ENCODE measurements at places on chromosomes 13 and 19. TPM values are rescaled to one million over a fixed set of nuclear protein-coding genes. Genes with fewer than 3 reads are reported as not detected.

FCER2 gene
- not detected for total RNA-seq

MBD3L2 gene
- total RNA-seq, result not detected

DNA sequence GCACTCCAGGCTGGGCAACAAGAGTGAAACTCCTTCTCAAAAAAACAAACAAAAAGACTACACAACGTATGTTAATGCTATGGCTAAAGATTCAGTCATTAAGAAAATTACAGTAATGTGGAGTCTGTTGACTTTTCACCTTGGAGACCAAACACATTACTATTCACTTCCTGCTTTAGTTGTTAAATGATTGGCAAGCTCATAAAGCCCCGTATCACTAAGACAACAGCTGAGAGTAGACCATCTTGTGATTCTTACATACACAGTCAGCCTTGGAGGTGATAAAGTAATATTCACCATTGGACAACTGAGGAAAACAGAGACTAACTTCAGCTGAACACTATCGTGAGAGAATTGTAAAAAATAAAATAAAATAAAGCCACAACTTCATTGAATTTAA, 86.5 kb downstream of the KCTD12 start:
- H3K36me3 ChIP-seq, result no peaks in the 10 kb centered on the region
- DNase-seq, result no peak
- H3K4me1 ChIP-seq, result no peaks in the 10 kb centered on the region

- DNase-seq, result no peak
- H3K36me3 ChIP-seq, result no peaks in the 10 kb centered on the region
- H3K27ac ChIP-seq, result no peak overlapping the region
- H3K4me3 ChIP-seq, result no peak overlapping the region
Measured at GRCh38 chr13:27112006-27112405, 59.6 kb downstream of the USP12 start.

ACP7 gene
- not detected for total RNA-seq

GRCh38 chr19:17505223-17505622, 6.2 kb upstream of the PGLS start:
- H3K4me1 ChIP-seq, result peaks cover under 1% of the 10 kb centered on the region
- H3K27ac ChIP-seq, result no peak overlapping the region
- H3K4me3 ChIP-seq, result no peak overlapping the region
- no peaks in the 10 kb centered on the region for H3K36me3 ChIP-seq
- no peaks in the 10 kb centered on the region for H3K27me3 ChIP-seq

GRCh38 chr19:1936916-1937610, 3.9 kb upstream of the CSNK1G2 start:
- H3K27me3 ChIP-seq, result no peaks in the 10 kb centered on the region
- H3K36me3 ChIP-seq, result no peaks in the 10 kb centered on the region
- no peak overlapping the region for H3K27ac ChIP-seq
- DNase-seq, result no peak
- peaks cover 6% of the 10 kb centered on the region for H3K4me1 ChIP-seq
- H3K4me3 ChIP-seq, result no peak overlapping the region

- no peak overlapping the region for H3K4me3 ChIP-seq
- no peaks in the 10 kb centered on the region for H3K36me3 ChIP-seq
- no peak overlapping the region for H3K27ac ChIP-seq
- no peaks in the 10 kb centered on the region for H3K4me1 ChIP-seq
- H3K27me3 ChIP-seq, result no peaks in the 10 kb centered on the region
Measured at GRCh38 chr13:52835071-52835839, 13.2 kb downstream of the PCDH8 start.

RNF113B gene
- total RNA-seq, result not detected

- no peak for DNase-seq
- no peaks in the 10 kb centered on the region for H3K4me1 ChIP-seq
- no peaks in the 10 kb centered on the region for H3K36me3 ChIP-seq
- no peaks in the 10 kb centered on the region for H3K27me3 ChIP-seq
- H3K27ac ChIP-seq, result no peak overlapping the region
Measured at GRCh38 chr13:32695602-32696250, 109.5 kb downstream of the PDS5B start.

KLK2 gene
- total RNA-seq, result not detected

GRCh38 chr19:47726467-47726866, 13.2 kb downstream of the EHD2 start:
- DNase-seq, result no peak
- H3K36me3 ChIP-seq, result no peaks in the 10 kb centered on the region

GRCh38 chr13:59458908-59459579, 704.7 kb downstream of the DIAPH3 start:
- no peak for DNase-seq
- no peaks in the 10 kb centered on the region for H3K27me3 ChIP-seq
- H3K4me1 ChIP-seq, result no peaks in the 10 kb centered on the region
- H3K4me3 ChIP-seq, result no peak overlapping the region
- H3K27ac ChIP-seq, result no peak overlapping the region
